Activated B cell treated with CpG ODN at 0.5 μM for 24 hours (primary cell): ENCODE measurements at places on chromosomes 7 and 10.

GRCh38 chr7:157875230-157876179 is 538.7 kb downstream of the DNAJB6 start:
- no peak for DNase-seq

GRCh38 chr7:128941323-128941890 is 3.7 kb downstream of the IRF5 start:
- no peak for DNase-seq

DNA sequence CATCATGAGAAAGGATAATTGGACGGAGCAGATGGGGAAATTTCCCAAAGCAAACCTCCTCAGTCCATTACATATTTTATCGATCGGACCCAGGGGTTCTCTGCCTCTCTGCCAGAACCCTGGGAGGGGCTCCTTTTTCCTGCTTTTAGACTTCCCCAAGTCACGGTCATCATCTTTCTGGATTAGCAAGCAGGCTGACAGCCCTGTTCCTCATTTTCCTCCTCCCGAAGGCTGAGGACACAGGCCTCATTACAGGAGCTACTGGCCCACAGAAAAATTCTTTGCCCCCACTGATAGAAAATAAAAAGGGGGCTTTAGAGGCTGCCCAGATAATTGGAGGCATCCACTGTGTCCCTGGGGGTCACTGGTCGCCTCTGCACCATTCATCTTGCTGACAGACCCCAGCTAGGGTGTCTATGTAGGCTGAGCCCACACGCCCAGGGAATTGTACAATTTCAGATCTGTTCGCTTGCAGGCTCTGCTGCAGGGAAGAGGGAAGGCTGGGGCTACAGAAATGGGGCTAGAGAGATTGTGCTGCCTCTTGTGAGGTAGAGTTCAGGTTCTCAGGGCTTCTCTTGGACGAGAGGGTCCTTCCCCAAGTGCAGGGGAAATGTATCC is 125.7 kb upstream of the SDK1 start:
- DNase-seq: no peak

DNA sequence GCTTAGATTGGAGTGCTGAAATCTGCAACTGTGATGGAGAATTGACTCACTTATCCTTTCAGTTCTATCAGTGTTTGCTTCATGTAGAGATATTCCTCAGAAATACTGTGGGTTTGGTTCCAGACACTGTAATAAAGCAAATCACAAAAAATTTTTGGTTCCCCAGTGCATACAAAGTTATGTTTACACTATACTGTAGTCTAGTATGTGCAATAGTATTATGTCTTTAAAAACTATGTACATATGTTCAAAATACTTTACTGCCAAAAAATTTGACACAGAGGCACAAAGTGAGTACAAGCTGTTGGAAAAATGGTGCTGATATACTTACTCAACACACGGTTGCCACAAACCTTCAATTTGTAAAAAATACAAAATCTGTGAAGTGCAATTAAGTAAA is 112.5 kb downstream of the EPC1 start:
- DNase-seq: no peak

DNA sequence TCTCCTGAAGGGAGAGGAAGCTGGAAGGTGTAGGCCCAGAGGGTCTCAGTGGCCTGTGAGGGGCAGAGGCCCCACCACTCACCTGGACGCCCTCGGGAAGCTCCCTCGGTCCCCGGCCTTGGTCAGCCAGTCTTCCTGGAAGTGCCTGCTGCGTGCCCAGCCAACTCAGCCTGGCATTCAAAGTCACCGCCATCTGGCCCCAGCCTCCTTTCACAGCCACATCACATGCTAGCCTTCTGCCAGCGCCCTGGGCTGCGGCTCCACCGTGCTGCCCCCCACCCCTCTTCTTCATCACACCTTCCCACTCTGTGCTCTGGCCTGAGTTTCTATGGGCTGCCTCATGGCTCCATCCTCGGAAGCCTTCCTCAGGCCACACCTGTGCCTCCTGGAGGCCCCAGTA is 98.0 kb downstream of the ZMIZ1 start:
- no peak for DNase-seq

- no peak for DNase-seq
Measured at GRCh38 chr10:86647773-86648703, 6.3 kb upstream of the OPN4 start.

GRCh38 chr10:97763411-97763810 is 8.4 kb downstream of the SFRP5 start:
- DNase-seq: no peak

GRCh38 chr10:96511044-96511945 is 2.4 kb downstream of the TLL2 start:
- DNase-seq: no peak

GRCh38 chr10:24748214-24748613 is 24.5 kb upstream of the ARHGAP21 start:
- DNase-seq: no peak

GRCh38 chr7:34406848-34407530 is 251.0 kb upstream of the NPSR1 start:
- DNase-seq: no peak

GRCh38 chr10:84428711-84429110 is 100.3 kb downstream of the CCSER2 start:
- DNase-seq: no peak
